Tibial nerve (tissue), 4 donors: ENCODE measurements at places on chromosomes 6 and 20. TPM values are rescaled to one million over a fixed set of nuclear protein-coding genes. Genes with fewer than 3 reads are reported as not detected.

- DNase-seq, result no peak
Measured at GRCh38 chr6:121680058-121680457, 244.6 kb downstream of the GJA1 start.

DNA sequence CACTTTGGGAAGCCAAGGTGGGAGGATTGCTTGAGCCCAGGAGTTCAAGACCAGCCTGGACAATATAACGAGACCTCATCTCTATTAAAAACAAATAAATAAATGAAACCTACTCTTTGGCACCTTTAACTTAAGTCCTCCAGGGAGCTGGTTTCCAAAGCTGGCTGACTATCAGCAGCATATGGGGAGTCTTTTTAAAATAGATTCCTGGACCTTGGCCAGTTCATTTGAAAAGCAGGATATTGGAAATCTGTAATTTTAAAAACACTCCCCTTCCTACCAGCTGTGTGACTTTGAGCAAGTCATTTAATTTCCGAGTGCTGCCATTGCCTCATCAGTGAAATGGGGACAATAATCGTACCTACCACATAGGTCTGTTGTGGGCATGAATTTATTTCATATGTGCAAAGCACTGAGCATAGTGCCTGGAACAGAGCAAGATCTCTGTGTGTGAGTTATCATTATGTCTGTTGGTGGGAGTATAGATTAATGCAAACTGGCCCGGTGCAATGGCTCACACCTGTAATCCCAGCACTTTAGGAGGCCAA lies 40.9 kb upstream of the PTPN1 start:
- DNase-seq, result no peak

DNA sequence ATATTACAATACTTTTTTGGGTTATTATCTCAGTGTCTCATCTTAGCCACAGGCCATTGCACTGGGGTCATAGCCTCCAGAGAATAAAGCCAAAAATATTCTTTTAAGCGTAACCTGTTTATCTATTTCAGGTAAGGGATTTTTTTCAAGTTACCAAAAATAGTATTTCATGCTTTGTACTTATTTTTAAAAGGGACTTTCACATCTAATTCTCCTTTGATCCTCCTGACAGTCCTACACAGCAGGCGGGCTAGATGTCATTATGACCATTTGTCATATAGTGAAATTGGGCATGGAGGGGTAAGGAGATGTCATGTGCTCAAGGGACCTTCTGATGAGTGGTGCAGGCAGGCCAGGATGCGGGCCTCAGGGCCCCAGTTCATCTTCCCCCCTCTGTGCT lies 68.9 kb downstream of the TBC1D7 start:
- DNase-seq, result no peak

GRCh38 chr6:152573762-152574161 lies 63.4 kb downstream of the SYNE1 start:
- no peak for DNase-seq

DNA sequence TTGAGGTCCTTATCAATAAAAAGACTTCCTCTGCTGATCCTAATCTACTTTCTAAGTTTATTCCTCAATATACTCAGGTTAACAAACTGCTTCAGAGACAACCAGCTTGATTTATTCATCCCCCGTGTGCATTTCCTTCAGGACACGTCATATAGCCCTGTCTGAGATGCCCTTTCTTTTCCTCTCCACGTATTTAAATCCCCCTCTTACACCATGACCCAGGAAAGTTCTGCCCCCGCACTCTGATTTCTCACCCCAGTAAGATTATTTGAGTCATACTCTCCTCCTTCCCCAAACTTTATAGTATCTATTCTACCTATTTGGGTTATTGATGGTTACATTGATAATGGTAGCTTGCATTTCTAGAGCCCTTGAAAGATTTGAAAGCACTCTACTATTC lies 9.8 kb upstream of the CGA start:
- DNase-seq, result no peak

- peak; percentile 74 for DNase-seq
Measured at GRCh38 chr6:109073344-109074132, 21.1 kb downstream of the SESN1 start.

DNA sequence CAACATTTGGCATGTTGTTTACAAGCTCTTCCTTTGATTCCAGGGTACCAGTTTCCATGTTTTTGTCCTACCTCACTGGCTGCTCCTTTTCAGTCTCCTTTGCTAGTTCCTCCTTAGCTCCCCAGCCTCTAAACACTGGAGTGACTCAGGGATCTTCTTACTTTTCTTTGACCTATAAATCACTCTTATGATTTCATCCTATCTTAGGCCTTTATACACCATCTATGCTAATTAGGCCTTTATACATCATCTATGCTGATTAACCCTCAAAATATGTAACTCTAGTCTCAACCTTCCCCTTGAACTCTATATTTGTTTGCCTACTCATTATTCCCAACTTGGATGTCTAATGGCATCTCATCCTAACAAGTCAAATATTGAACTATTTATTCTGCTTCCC lies 9.5 kb downstream of the TMEM30A start:
- DNase-seq, result no peak

DNA sequence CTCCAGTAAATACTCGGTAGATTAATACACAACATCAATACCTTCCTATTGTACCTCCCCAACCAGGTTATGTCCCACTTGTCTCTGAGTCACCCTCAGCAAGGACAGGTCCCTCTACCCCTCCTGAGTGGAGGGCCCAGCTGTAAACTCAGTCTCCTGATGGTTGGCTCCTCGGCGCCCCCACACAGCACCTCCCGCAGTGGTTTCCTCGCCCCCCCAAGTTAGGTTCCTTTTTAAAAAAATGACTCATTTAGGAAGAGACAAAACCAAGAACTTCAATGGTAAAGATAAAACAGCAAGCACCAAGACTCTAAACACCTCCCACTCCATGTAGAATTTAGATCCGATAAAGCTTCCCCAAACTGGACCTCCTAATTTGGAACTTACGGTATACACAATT lies 83.5 kb downstream of the TRERF1 start:
- DNase-seq, result no peak

GRCh38 chr6:72922401-72922800 lies 300.5 kb downstream of the KCNQ5 start:
- no peak for DNase-seq

- no peak for DNase-seq
Measured at GRCh38 chr20:49573900-49574416, 6.0 kb upstream of the PTGIS start.

GRCh38 chr6:138931660-138932059 lies 56.4 kb downstream of the REPS1 start:
- no peak for DNase-seq

DNA sequence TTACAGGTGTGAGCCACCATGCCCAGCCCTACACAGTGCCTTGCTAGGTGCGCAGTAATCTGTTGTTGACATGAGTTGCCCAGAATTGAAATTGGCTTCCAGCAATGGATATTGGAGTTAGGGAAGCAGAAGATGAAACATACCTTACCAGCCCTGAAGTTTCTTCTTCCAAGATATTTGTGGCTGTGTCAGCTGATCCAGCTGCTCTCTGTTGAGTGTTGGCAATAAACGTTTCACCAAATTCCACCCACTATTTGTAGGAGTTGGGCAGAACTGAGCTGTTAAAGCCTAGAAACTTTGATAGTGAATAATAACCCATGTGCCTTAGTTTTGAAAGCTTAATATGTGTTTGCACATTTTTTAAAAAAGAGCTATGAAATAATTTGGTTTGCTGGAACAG lies 218.2 kb upstream of the SNX9 start:
- DNase-seq, result no peak

- no peak for DNase-seq
Measured at GRCh38 chr6:72530750-72531149, 91.1 kb upstream of the KCNQ5 start.

- DNase-seq, result no peak
Measured at GRCh38 chr6:4327841-4328240, 192.5 kb upstream of the ECI2 start.

- DNase-seq, result no peak
Measured at GRCh38 chr6:156280065-156280464, 497.1 kb upstream of the ARID1B start.

GRCh38 chr6:91242614-91242949 lies 655.7 kb upstream of the MAP3K7 start:
- DNase-seq, result no peak

GRCh38 chr6:13470238-13471140 lies 16.9 kb downstream of the GFOD1 start:
- no peak for DNase-seq

- DNase-seq, result no peak
Measured at GRCh38 chr6:50380406-50381098, 330.8 kb upstream of the DEFB112 start.

DNA sequence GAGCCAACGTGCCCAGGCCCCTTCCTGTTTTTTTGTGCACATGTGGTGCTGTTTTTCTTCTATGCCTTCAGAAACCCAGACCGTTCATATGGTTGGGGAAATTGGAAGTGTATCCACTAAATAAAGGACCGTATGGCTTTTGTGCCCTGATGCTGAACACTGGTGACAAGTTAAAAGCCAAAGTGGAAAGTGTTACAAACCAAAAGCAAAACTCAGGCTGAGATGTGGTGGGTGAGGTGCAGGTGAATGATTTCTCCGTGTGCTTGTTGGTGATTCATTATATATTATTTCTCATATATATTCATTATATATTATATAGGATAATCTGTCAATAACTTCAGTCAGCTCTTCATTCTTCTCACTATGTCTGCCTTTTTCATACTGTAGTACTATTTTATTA lies 148.6 kb downstream of the SOBP start:
- no peak for DNase-seq

DNA sequence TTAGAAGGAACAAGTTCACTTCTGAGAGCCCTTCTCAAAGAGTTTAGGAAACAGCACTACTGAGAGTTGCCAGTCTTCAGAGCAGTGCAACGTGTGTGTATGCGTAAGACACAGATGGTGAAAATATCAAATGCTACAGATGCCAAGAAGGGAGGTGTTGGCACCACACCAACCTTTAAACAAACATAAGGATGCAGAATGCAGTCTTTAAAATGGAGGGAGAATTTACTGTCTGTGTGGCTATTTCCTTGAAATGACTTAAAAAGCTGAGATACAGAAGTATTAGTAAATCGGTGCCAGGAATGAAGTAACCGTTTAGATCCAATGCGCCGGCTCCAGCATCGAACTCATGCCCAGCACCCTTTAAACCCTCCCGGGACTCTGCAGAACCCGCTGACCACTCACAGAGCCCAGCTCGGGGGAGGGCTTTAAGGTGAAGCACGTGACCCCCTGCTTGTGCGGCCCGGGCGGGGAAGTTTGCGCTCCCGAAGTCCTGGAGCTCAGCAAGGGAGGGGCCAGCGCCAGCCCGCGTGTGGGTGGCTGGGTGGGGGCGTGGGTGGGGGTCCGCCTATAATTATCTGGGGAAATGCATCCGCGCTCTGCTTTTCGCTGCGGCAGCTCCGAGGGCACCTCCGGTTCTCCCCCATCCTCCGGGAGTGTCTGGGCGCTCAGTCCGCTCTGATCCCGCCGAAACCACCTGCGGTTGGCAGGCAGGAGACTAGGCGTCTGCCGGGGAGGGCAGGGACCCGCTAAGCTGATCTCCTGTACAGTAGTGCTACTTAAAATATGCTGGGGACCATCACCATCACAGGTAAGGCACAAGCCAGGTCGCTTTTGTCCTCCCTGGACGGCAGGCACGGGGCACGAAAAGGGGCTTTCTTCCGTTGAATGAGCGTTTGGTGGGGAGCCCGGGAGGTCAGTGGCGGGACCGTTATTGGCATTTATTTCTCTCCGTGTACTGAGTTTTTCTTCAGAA lies 66.0 kb downstream of the ZBTB2 start:
- DNase-seq, result peak; percentile 60

DNA sequence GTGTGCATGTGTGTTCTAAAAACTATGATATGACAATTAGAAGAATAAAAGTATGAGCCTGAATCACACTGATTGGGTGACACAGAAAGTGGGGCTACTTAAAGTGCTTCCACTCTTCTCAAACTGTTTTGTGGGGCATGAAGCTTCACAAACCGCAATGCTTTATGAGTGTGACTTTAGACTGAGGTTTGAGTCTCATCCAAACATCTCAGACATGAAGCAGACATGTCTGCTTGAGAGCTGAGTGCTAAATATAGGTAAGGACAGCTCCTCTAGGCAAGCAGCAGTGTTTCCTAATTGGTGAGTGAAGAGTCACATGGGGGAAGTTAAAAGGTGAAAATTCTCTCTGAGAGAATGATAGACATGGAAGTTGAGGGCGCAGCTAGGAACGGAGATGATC lies 726.9 kb upstream of the CITED2 start:
- DNase-seq, result no peak

- DNase-seq, result no peak
Measured at GRCh38 chr20:1341561-1342265, 12.8 kb upstream of the SDCBP2 start.

GRCh38 chr20:50713657-50714101 lies 17.7 kb upstream of the PARD6B start:
- peak; percentile 48 for DNase-seq

GRCh38 chr6:8084586-8084985 lies 17.8 kb downstream of the EEF1E1 start:
- no peak for DNase-seq

GRCh38 chr6:25961619-25962148 lies 918 bp upstream of the TRIM38 start:
- DNase-seq, result no peak

DNA sequence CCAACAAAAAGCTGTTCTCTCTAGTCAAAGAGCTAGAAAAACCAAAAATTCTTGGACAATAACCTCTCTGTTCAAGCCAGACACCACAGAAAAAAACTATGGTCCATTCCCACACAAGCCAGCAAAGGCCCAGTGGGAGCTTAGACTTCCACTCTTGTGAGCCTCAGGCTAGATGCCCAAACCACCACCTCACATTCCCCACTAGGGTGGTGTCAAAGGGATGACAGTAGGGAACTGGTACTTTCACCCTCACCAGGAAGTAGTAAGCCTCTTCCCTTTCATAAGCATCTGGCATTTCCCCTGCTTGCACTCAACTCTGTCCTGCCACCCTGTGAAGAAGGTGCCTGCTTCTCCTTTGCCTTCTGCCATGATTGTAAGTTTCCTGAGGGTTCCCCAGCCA lies 58.4 kb upstream of the RNF217 start:
- DNase-seq, result no peak

DNA sequence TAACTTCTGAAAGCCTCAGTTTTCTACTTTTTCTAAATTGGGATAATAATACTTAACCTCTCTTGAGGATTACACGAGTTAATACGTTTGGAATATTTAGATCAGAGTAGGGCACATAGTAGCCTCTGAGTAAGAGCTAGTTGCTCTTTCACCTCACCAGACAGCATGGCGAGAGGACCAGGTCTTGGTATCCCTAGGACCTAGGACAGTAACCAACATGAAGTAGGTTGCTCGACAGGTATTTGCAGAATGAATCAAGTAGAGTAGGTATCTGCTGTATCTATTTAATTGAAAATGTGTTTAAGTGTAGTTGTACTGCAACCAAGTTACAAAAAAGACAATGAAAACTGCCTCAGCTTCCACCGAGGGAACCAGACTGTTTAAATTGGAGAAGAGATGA lies 1.4 kb downstream of the CDC5L start:
- DNase-seq, result no peak

TEAD3 gene
- 10.3 TPM for total RNA-seq

HRH3 gene
- total RNA-seq, result not detected

BEND3 gene
- total RNA-seq, result 2.1 TPM

NDUFAF5 gene
- 32.1 TPM for total RNA-seq

MOG gene
- not detected for total RNA-seq

ZNF391 gene
- 3.3 TPM for total RNA-seq

PGBD1 gene
- 6.9 TPM for total RNA-seq

INSM1 gene
- not detected for total RNA-seq

CST7 gene
- not detected for total RNA-seq

SLC4A11 gene
- 0.78 TPM for total RNA-seq

LHFPL5 gene
- total RNA-seq, result not detected

PPP1R10 gene
- total RNA-seq, result 48.6 TPM

MOXD1 gene
- total RNA-seq, result 4.6 TPM

RSPH4A gene
- 0.30 TPM for total RNA-seq

ENPP5 gene
- total RNA-seq, result 0.39 TPM

C2 gene
- total RNA-seq, result 5.9 TPM

CST4 gene
- total RNA-seq, result not detected

FHL5 gene
- total RNA-seq, result 38.0 TPM
